ENCODE measurements at places on chromosomes 7 and 10. TPM values are rescaled to one million over a fixed set of nuclear protein-coding genes. Genes with fewer than 3 reads are reported as not detected.

The COL28A1 gene
- total RNA-seq = 0.49 TPM

The LEP gene
- total RNA-seq = not detected

The SOSTDC1 gene
- not detected for total RNA-seq

The SAP25 gene
- total RNA-seq = 71.2 TPM

The NRG3 gene
- not detected for total RNA-seq

The JCAD gene
- not detected for total RNA-seq

The MET gene
- 0.73 TPM for total RNA-seq

The OR2A42 gene
- total RNA-seq = 0.13 TPM

The HMX2 gene
- total RNA-seq = not detected

The PNLIPRP1 gene
- total RNA-seq = not detected

The BCCIP gene
- 39.7 TPM for total RNA-seq

GRCh38 chr7:52708846-52709245, 326.6 kb upstream of the POM121L12 start:
- H3K36me3 ChIP-seq = no peaks in the 10 kb centered on the region
- no peak overlapping the region for H3K4me3 ChIP-seq
- DNase-seq = no peak
- no peaks in the 10 kb centered on the region for H3K4me1 ChIP-seq

DNA sequence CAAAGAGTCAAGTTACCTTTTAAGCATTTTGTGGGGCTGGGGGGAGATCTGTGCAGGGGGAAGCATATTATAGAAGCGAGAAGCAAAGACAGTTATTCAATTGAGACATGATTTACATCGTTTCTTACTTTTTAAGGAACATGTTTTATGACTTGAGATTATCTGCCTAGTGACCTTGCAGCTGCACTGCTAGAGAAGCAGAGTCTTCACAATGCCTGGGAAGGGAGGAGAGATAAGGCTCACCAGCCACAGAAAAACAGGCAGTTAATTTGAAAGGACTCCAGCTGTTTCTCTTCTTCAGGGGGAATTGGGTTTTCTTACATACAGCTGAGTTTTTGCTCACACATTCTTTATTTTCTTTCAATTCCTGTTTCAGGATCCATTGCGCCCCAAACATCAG, 31.0 kb downstream of the PHYH start:
- H3K27ac ChIP-seq = no peak overlapping the region
- no peaks in the 10 kb centered on the region for H3K27me3 ChIP-seq
- DNase-seq = no peak
- peaks cover 7% of the 10 kb centered on the region for H3K4me1 ChIP-seq

DNA sequence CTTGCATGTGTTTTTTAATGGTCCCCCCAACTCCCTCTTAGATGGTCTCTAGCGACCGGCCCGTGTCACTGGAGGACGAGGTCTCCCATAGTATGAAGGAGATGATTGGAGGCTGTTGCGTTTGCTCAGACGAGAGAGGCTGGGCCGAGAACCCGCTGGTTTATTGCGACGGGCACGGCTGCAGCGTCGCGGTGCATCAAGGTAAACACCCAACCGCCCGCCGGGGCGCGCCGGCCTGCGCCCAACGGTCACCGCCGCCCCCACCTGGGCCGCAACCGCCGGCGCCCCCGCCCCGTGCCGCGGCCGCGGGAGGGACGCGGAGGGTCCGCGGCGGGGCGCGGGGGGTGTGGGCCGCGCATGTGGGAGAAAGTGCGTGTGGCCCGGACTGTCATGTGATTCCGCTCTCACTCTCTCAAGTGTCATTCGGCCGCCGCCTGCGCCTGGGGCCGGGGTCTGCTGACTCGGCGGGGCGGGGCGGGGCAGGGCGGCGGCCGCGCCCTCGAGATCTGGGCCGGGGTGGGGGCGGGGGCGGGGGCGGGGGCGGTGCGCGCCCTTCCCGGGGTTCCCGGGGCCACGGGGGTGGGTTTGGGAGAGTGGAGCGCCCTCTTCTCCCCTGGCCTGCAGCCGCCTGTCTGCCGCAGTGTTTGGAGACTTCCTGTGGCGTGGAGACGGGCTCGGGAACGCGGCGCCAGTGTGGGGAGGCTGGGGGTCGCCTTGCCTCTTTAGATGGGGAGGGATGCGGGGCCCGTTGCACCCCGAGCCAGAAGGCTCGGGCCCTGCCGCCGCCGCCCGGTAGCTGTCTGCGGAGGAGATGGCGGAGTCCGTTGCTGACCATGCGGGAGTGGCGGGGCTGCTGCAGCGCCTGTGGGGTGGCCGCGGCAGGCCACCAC, 817 bp downstream of the MLLT10 start:
- H3K36me3 ChIP-seq = no peaks in the 10 kb centered on the region
- no peaks in the 10 kb centered on the region for H3K27me3 ChIP-seq
- H3K4me3 ChIP-seq = peak overlapping the region; percentile 46
- DNase-seq = peak; percentile 59
- H3K27ac ChIP-seq = peak overlapping the region; percentile 83

- no peaks in the 10 kb centered on the region for H3K4me1 ChIP-seq
- no peaks in the 10 kb centered on the region for H3K27me3 ChIP-seq
- no peak overlapping the region for H3K4me3 ChIP-seq
- H3K27ac ChIP-seq = no peak overlapping the region
Observed at GRCh38 chr10:85542152-85542551, 824.4 kb downstream of the GRID1 start.

DNA sequence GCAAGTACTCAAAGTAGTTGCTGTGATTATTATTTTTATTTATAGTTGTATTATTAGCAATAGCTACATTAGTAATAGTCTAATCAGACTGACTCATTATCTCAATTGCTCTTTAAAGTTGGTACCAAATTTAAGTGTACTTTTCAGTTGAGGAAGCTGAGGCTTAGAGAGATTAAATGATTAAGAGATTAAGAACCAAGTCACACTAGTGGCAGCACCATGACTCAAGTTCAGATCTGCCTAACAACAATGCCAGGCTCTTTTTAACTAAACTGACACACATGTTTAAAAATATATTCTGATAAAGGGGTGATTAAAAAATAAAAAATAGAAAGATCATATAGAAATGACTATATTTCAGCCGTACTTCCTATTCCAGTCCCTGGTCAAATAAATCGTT, 42.0 kb downstream of the FZD1 start:
- H3K4me1 ChIP-seq = no peaks in the 10 kb centered on the region
- no peak for DNase-seq
- H3K4me3 ChIP-seq = no peak overlapping the region
- H3K27me3 ChIP-seq = no peaks in the 10 kb centered on the region
- H3K27ac ChIP-seq = no peak overlapping the region

DNA sequence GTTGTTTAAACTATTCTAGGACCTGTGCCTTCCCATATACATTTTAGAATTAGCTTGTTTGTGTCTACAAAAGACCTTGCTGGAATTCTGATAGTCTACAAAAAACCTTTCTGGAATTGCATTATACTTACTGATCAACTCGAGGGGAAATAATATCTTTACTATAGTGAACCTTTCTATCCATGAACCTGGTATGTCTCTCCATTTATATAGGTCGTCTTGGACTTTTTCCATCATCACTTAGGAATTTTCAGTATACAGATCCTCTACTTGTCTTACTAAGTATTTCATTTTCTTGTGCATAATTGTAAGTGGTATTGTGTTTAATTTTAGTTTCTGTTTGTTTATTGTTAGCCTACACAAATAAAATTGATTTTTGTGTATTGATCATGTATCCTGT, 101.1 kb downstream of the WDFY4 start:
- no peak overlapping the region for H3K27ac ChIP-seq
- H3K27me3 ChIP-seq = no peaks in the 10 kb centered on the region
- H3K4me1 ChIP-seq = no peaks in the 10 kb centered on the region
- H3K36me3 ChIP-seq = no peaks in the 10 kb centered on the region
- no peak overlapping the region for H3K4me3 ChIP-seq
- no peak for DNase-seq

DNA sequence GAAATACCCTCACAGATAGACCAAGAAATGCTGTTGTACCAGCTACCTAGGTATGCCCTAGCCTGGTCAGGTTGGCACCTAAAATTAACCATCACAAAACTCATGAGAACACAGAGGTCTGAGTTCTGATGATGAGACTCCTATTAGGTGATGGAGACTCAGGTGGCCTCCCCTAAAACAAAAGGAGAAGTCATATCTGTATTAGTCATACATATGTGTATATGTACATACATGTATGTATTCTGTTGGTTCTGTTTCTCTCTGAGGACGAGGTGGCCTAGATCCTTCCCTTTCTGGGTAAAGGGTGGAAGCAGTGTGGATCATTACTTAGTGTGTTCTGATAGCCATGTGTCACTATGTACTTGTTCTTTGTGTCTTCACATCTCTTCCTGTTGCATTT, 207.2 kb upstream of the PRSS1 start:
- peaks cover 15% of the 10 kb centered on the region for H3K4me1 ChIP-seq
- DNase-seq = no peak
- no peak overlapping the region for H3K4me3 ChIP-seq
- no peak overlapping the region for H3K27ac ChIP-seq

DNA sequence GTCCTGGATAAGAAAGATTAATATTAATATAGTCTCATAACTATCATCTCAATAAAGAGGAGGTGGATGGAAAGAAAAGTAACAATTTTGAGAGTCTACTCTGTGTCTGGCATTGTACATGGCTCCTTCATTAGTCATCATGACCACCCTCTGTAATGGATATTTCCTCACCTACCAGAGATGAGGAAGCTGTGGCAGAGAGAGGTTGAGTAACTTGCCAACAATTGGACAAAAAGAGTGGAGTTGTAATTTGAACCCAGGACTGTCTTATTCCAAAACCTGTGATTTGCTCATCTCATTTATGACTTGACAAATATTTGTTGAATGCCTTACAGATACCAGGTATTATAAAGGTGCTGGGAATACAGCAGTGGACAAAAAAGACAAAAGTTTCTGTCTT, 2.1 kb upstream of the IDE start:
- H3K36me3 ChIP-seq = no peaks in the 10 kb centered on the region
- DNase-seq = no peak
- H3K27ac ChIP-seq = no peak overlapping the region
- H3K27me3 ChIP-seq = no peaks in the 10 kb centered on the region
- no peak overlapping the region for H3K4me3 ChIP-seq
- H3K4me1 ChIP-seq = peaks cover 14% of the 10 kb centered on the region

DNA sequence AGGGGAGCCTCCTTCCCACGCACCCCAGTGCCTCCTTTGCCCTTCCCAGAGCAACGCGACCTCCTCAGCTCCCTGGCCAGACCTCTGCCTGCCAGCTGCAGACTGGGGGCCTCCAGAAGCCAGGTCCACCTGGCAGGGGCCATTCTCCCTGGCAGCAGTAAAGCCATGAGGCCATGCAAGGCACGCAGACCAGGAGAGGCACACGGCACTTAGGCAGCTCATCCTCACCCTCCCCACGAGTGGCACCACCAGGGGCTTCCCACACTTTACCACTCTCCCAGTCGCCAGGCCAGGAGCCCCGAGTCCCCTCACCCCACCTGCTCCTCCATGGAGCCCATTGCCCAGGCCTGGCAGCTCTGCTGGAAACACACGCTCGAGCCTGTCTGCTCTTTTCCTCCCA, 85.4 kb downstream of the PROSER2 start:
- DNase-seq = no peak
- no peak overlapping the region for H3K27ac ChIP-seq
- no peak overlapping the region for H3K4me3 ChIP-seq
- no peaks in the 10 kb centered on the region for H3K4me1 ChIP-seq
- no peaks in the 10 kb centered on the region for H3K36me3 ChIP-seq

DNA sequence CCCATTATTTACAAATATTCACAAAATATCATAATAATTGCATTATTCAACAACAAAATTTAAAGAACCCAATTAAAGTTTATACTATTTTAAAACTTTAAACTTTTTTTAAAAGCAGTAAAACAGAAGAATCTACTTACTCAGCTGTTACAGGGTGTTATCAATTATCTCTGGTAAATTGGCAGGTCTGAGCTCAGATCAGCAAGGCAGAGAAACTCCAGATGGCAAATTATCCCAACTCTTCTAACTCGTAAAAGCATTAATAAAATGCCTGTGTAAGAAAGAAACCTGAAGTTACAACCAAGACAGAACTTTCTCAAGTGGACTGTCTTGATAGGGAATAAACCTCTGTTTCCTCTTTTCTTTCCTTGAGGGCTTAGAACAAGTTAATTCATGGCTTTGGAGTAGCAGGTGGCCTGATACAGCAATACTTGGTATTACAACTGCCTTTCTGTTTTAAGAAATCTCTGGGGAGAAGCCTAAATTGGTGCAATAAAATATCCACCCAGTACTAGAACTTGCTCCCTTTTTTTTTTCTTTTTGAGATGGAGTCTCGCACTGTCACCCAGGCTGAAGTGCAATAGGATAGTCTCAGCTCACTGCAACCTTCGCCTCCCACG, 275.3 kb upstream of the MKLN1 start:
- H3K4me3 ChIP-seq = no peak overlapping the region
- H3K27ac ChIP-seq = no peak overlapping the region
- no peak for DNase-seq
- peaks cover 73% of the 10 kb centered on the region for H3K4me1 ChIP-seq
- no peaks in the 10 kb centered on the region for H3K27me3 ChIP-seq

- no peak overlapping the region for H3K4me3 ChIP-seq
- no peak for DNase-seq
- no peak overlapping the region for H3K27ac ChIP-seq
- H3K4me1 ChIP-seq = no peaks in the 10 kb centered on the region
- no peaks in the 10 kb centered on the region for H3K36me3 ChIP-seq
Observed at GRCh38 chr7:11570205-11570604, 261.8 kb downstream of the THSD7A start.

GRCh38 chr10:76244061-76244686, 812.8 kb downstream of the LRMDA start:
- H3K27ac ChIP-seq = no peak overlapping the region
- H3K27me3 ChIP-seq = no peaks in the 10 kb centered on the region
- DNase-seq = no peak

DNA sequence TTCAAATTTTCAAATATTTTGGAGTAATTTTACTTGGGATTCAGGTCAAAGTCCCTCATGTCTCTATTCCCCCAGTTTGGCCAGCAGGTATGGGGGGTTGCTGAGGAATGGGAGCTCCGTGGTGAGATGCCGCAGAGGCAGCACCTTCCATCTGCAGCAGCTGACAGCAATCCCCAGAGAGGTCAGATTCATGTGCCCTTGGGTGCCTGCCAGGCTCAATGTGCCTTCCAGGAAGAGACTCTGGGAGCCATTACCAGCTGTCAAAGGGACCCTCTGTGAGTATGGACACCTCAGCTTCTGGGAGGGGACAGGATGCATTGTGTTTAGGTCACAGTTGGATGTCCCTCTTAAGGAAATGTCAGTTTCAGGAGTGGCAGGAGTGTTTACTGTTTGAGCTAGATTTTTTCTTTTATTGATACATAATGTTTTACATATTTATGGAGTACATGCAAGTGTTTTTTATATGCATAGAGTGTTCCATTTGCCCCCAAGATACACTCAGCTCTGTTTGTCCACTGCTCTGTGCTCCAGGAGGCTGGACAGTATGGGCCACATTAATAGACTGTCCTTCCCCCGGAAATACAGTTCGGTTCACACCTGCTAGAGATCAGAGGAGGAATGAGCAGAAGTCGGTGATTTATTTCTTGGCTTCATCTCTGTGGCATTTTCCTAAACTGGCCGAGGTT, 75.3 kb upstream of the GRB10 start:
- H3K4me3 ChIP-seq = no peak overlapping the region
- H3K27me3 ChIP-seq = no peaks in the 10 kb centered on the region
- H3K4me1 ChIP-seq = no peaks in the 10 kb centered on the region
- DNase-seq = no peak
- H3K36me3 ChIP-seq = no peaks in the 10 kb centered on the region
- no peak overlapping the region for H3K27ac ChIP-seq

Measured in naive thymus-derived CD4-positive, alpha-beta T cell (primary cell).